ENCODE measurements at places on chromosomes 7 and 10. TPM values are rescaled to one million over a fixed set of nuclear protein-coding genes. Genes with fewer than 3 reads are reported as not detected.

GRCh38 chr10:26172131-26172530 is 44.4 kb upstream of the GAD2 start:
- no peak overlapping the region for H3K4me3 ChIP-seq
- no peak overlapping the region for H3K27ac ChIP-seq
- no peaks in the 10 kb centered on the region for H3K4me1 ChIP-seq

- H3K4me3 ChIP-seq: no peak overlapping the region
- no peak for DNase-seq
- no peaks in the 10 kb centered on the region for H3K27me3 ChIP-seq
- no peaks in the 10 kb centered on the region for H3K4me1 ChIP-seq
These were observed 172.3 kb upstream of the PPP2R2D start for GRCh38 chr10:131728286-131729228.

DNA sequence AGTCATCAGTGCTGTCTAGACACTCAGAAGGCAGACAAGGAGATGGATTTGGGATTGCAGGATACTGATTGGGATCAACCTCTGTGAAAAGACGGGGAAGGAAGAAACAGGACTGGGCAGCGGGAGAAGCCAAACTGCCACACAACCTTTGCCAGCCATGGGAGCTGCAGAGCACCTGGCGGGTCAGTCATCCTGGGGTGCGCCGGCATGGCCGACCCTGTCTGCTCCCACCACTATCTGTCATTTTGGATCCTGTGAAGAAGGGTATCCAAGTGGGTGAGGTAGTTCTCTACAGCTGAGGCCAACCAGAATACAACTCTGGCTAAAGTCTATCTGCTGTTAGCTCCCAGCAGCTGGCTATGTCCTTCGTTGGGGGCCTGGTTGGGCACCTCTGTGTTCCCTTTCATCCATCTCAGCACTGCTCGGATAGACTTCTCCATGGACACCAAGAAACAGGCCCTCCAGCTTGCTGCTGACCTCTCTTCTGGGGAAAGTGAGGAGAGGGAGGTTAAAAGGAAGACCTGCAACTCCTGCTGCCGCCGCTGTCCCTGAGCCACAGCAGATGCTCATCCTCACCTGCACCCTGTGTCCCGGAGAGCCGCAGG is 11.7 kb upstream of the RBM17 start:
- H3K27ac ChIP-seq: no peak overlapping the region
- no peaks in the 10 kb centered on the region for H3K36me3 ChIP-seq
- DNase-seq: no peak
- peaks cover 19% of the 10 kb centered on the region for H3K27me3 ChIP-seq
- H3K4me3 ChIP-seq: no peak overlapping the region
- peaks cover 5% of the 10 kb centered on the region for H3K4me1 ChIP-seq

DNA sequence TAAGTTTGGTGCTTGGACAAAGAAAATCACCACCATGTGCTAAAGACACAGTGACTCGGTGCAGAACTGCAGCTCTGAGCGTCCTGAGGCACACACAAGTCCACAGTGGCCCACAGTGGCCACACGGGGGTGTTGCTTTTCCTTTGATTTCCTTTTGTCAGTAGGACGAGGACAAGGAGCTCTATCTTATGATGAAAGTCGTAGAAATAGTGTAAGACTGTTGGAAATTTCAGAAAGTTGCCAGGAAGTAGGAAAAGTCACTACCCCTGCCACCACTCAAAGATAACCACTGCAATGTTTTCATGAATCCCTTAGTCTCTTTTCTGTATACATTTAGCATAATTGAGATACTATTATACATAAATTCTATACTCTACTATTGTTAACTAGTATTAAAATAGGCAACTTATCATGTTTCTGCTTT is 146.0 kb downstream of the TNS3 start:
- H3K27ac ChIP-seq: peak overlapping the region; percentile 40
- H3K27me3 ChIP-seq: no peaks in the 10 kb centered on the region
- DNase-seq: peak; percentile 72
- H3K4me3 ChIP-seq: no peak overlapping the region
- H3K36me3 ChIP-seq: peaks cover 77% of the 10 kb centered on the region
- peaks cover 4% of the 10 kb centered on the region for H3K4me1 ChIP-seq

DNA sequence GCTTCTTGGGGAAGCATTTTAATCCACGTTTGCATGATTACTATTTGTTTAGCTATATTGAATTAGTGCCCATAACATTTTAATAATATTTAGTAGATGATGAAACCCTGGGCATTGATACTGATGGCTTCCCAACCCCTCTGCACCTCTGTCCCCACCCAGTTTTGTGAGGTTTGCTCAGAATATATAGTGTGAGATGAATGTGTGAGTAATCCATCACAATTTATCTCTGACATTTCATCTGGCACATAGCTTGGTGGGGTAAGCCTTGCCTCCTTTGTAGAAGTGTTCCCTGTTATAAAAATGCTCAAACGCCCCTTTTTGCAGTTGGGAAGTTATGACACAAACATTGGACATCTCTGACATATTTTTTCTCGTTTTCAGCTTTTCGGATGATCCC is 104.2 kb downstream of the WNT2 start:
- no peak for DNase-seq
- no peak overlapping the region for H3K4me3 ChIP-seq
- H3K27me3 ChIP-seq: no peaks in the 10 kb centered on the region
- H3K27ac ChIP-seq: peak overlapping the region; percentile 72
- H3K36me3 ChIP-seq: no peaks in the 10 kb centered on the region

Gene CABCOCO1
- total RNA-seq: not detected

Gene ITIH5
- 16.3 TPM for total RNA-seq

All from SJSA1 (cell line).